ENCODE measurements at places on chromosomes 1 and 21.
A peak's percentile ranks its signal among the peaks of the same experiment; 100 is the strongest.

- DNase-seq: no peak
These were observed 972 bp upstream of the ENTREP3 start for GRCh38 chr1:155256058-155256852.

DNA sequence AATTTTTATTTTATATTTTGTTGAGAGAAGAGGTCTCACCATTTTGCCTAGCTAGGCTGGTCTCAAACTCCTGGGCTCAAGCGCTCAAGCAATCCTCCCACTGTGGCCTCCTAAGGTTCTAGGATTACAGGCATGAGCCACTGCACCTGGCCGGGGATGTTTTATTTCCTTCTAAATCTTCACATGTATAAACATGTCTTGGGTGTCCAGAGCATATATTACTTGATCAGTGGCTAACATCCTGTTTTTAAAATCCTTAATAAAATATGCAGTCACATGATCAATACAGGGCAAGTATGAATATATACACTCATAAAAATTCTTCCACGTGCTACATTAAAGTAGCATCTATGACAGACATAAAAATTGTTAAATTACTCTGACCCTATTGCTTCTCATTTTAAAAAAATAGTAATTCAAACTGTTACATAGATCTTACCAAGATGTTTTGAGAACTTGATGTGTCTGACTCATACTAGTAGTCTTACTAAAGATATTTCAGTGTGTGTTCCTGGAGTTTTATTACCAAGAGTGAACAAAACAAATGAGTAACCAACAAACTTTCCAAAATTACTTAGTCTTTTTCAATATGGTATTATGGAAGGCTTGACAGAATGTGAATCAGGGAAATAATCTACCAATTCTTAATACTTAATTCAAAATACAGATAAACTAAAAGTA is 222.5 kb downstream of the SLC45A1 start:
- DNase-seq: no peak

GRCh38 chr21:33327326-33327725 is 2.6 kb downstream of the IFNAR1 start:
- no peak for DNase-seq

DNA sequence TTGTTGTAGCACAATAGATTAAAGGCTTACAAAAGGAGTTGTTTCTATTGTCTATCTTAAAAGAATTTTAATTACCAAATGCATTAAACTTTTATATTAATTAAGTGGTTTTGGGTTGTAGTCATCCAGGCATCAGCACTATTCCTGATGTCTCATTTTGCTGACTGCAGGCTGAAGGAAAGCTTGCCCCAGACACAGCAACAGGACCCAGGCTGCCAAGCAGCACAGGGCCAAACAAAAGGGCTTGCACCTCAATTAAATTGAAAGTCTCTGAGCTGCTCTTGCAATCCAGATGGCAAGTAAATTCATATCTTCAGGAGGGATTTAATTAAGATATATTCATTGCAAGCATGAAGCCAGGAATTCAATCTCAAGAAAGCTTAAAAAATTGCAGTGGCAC is 80.7 kb upstream of the CHODL start:
- no peak for DNase-seq

DNA sequence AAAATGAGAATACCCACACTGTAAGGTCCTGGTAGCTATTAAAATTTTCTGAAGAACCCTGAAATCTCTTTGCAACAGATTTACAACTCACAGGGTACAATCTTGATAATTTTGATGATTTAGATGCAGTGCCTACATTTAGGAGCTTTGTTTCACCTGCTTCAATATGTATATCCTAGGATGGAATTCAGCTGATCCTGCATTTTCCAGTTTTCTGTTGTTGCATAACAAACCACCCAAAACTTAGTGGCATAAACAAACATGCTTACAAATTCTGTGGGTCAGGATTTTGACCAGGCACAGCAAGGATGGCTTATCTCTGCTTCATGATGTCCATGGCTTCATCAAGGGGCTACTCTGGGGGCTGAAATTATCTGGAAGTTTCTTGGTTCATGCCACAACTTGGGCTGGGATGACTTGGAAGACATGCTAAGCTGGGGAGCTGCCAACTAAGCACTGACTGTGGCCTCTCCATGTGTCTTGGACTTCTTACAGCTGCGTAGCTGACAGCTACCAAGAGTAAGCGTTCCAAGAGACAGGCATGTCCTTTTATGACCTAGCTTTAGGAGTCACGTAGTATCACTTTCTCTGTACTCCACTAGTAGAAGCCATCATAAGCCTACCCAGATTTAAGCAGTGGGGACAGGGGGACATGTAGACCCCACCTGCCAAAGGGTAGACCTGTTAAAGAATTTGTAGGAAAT is 108.5 kb downstream of the CACHD1 start:
- DNase-seq: peak; percentile 45

GRCh38 chr1:214566158-214567104 is 15.0 kb upstream of the PTPN14 start:
- DNase-seq: no peak

GRCh38 chr1:42983693-42984092 is 25.0 kb upstream of the SLC2A1 start:
- DNase-seq: no peak

GRCh38 chr1:6241107-6241886 is 2.7 kb upstream of the HES3 start:
- DNase-seq: no peak

DNA sequence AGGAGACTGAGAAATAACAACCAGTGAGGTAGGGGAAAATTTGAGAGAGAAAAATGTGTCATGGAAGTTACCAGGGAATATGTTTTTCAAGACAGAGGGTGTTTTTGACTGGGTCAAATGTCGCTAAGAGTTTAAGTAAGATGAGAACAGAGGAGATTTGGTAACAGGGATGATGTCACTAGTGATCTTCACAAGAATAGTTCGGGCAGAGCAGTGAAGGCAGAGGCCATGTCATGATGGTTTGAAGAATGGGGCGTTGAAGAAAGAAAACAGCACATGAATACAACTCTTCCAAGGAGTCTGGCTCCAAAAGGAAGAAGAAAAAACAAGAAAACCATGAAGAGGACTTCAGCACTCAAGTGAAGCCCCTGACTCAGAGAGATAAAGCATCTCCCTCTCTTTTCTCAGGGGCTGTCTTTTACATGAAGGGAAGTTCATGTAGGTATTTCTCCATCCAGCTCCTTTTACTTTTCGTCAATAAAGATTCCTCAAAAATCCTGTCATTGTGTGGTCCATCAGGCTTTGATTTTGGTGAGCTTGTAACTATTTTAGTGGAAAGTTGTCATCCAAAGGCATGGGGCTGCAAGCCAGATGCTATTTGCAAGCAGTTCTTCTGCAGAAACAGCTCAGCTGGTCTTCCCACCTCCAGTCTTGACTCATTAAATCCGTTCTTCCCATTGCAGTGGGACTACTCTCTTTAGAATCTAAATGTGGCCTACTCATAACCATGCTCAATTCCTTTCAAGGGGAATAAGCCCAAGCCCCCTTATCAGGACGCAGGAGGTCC is 397.3 kb downstream of the LMX1A start:
- DNase-seq: no peak

GRCh38 chr1:28773105-28773504 is 36.4 kb downstream of the YTHDF2 start:
- no peak for DNase-seq

GRCh38 chr1:200436436-200436835 is 26.6 kb upstream of the ZNF281 start:
- no peak for DNase-seq

DNA sequence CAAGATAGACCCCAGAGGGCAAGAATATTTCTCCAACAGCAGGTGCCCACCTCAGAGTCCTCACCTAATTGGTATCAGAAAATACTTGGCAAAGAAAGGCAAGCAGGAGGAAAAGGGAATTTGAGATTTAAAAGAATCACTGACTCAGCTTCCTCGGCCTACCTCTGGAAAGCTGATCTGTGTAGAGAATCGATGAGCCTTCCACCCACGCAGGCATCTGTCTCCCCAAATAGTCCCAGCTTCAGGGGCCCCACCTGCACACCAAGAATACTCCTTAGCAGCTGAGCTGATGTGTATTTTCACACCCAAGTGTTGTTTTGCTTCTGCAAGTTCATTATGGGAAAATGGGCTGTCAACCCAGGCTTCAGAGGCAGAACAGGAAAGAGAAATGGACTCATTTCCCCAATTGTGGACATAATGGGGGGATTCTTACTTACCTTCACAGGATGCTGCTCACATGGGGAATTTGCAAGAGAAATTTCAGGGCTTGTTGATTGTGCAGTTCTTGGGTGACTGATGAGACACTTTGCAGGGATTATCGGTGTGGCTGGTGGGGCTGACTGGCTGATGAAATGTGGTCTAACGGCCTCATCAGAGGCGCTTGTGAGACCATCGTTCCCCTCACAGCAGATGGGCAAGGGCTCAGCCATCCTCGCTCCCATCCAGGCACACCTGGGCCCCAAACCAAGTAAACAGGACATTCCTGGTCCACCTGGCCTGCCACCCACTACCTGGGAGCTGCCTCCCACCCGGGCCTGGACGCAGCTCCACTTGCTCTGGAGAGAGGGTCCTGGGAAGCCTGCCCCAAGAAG is 436.3 kb downstream of the PTPRU start:
- DNase-seq: no peak

DNA sequence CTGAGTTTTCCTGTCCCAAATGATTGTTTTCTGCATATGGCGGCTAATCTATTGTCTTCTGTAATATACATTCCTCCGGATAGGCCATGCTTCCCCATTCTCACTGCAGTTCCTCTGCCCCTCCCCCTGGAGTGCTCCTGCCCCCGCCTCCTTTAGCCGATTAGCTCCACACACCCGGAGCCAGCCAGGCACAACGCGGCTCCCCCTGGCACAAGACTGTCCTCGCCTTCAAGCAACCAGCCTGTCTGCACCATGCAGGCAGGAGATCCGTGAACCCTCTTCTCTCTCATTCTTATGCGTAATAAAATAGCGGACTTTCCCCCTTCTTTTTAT is 18.0 kb downstream of the SERTAD4 start:
- DNase-seq: peak; percentile 56

GRCh38 chr1:230186874-230187273 is 119.8 kb downstream of the GALNT2 start:
- no peak for DNase-seq

DNA sequence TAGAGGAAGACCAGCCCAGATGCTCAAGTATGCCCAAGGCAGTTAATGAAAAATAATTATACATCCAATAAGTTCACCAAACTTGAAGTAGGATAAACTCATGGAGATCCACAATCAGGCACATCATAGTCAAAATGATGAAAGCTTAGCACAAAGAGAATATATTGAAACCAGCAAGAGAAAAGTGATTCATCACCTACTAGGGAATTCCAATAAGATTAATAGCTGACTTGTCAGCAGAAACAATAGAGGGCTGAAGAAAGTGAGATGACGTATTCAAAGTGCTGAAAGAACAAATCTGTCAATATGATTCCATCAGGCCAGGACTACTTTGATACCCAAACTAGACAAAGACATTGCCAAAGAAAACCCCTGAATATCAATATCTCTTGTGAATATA is 251.7 kb upstream of the BEND5 start:
- DNase-seq: no peak

GRCh38 chr1:192104852-192105251 is 53.4 kb upstream of the RGS18 start:
- DNase-seq: no peak

DNA sequence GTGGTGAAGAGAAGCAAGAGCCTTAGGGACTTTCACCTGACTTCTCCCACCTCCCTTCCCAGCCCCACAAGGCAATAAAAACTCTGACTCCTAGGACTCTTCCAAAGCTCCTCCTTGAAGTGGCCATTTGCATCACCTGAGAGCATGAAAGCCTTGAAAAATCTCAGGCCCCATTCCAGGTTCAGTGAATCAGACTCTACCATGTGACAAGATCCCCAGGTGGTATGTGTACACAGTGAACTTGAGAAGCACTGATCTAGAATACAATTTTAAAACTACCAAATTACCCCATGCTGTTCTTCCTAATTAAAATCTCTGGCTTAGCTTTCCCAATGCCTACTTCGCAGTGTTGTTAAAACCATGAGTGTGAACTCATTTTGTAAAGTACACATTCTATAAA is 195.1 kb upstream of the SAMSN1 start:
- no peak for DNase-seq

DNA sequence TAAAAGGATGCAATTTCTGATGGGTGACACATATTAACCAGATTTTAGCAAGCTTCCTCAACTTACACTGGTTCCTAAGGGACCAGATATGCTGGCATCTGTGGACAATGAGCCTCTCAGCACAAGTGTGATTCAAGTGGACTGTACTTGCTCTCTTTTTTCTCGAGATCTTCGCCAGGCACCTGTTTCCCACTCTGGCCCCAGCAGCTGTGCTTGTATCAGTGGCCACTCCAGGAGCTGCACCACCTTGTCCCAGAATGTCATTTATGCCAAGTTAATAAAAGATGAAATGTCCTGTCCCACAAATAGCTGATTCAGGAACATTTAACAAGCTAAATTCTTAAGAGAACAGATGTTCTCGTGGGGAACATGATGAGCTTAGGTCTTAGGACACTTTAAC is 14.6 kb downstream of the C1orf198 start:
- no peak for DNase-seq

- DNase-seq: peak; percentile 63
These were observed 64.0 kb downstream of the ITPKB start for GRCh38 chr1:226674892-226675714.

DNA sequence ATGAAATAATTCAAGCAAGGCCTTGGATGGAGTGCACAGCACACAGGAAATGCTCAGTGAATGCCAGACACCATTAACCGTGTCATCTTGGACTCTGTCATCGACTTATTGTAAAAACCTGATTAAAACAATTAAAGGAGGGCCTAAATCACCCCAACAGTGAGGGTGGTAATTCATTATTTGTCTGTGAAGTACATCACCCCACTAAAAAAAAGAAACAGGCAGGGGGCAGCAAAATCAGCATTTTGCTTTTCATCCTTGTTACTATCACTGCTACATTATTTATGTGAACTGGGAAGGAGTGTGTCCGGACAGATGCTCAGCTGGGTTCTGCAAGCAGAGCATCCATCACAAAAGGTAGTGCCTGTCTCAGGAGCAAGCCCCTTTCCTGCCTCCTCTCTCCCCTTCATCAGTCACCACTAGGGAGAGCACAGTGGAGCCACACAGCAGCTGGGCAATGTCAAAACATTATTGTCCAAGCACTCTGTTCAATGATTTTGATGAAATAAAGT is 98.5 kb downstream of the RERE start:
- no peak for DNase-seq

DNA sequence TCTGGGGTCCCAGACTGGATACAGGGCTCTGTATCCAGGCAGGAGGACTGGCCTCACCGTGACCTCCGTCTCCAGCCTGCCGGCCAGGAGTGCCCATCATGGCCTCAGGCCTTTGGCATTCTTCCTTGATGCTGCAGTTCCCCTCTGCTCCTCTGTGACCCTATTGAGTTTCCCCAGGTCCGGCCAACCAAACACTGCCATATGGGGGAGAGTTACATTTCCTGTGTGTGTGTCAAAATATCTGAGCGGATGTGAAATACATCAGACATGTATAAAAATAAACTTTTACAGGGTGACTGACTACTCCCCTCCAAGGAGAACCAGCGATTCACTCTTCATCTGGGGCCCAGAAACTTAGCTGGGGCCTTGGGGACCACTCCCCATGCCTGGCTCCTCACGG is 10.2 kb upstream of the UBL4B start:
- no peak for DNase-seq

GRCh38 chr1:24692351-24692980 is 49.4 kb downstream of the SRRM1 start:
- no peak for DNase-seq

GRCh38 chr1:173860065-173860464 is 7.7 kb downstream of the GAS5 start:
- no peak for DNase-seq

All from left ventricle myocardium superior (tissue), 1 donor.